CD4-positive, alpha-beta memory T cell (primary cell): ENCODE measurements at places on chromosomes 3 and 15. TPM values are rescaled to one million over a fixed set of nuclear protein-coding genes. Genes with fewer than 3 reads are reported as not detected.

The GPR27 gene
- total RNA-seq, result 0.38 TPM

The CFAP91 gene
- total RNA-seq, result not detected

DNA sequence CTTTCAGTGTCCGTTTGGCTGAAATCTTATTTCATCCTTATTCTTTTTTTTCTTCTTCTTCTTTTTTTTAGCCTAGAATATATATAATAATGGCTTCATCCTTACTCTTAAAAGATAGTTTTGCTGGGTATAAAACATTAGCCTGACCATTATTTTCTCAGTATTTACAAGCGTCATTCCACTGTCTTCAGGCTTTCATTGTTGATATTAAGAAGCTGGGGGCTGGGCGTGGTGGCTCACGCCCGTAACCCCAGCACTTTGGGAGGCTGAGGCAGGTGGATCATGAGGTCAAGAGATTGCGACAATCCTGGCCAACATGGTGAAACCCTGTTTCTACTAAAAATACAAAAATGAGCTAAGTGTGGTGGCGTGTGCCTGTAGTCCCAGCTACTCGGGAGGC, 10.6 kb downstream of the ZNF710 start:
- no peak overlapping the region for H3K4me3 ChIP-seq
- peaks cover 68% of the 10 kb centered on the region for H3K4me1 ChIP-seq
- no peak overlapping the region for H3K27ac ChIP-seq
- DNase-seq, result no peak
- no peaks in the 10 kb centered on the region for H3K27me3 ChIP-seq

DNA sequence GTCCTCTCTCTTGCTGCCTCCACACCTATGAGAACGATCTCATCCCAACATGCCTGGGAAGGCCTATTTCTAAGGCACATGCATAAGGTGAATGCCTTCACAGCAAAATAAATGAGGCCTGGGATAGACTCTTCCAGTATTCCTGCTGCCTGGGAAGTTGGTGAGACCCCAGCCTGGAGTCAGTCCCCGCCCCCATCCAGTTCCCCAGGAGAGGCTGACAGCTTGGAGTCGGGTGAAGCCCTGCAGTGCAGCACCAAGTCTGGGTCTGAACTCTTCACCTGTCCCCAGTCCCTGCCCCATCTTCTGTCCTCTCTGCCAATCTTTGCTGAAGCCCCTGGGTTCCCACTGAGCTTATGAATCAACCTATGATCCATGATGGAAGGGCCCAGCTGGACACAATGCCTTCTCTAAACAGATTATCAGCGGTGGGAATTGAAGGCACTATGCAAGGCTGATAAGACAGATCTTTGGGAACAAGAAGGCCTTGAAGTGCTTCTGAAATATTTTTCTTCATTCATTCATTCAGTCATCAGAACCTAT, 10.2 kb upstream of the APBA2 start:
- H3K4me1 ChIP-seq, result no peaks in the 10 kb centered on the region
- no peak overlapping the region for H3K27ac ChIP-seq
- no peak for DNase-seq
- no peaks in the 10 kb centered on the region for H3K36me3 ChIP-seq

- no peaks in the 10 kb centered on the region for H3K4me1 ChIP-seq
- DNase-seq, result no peak
- H3K4me3 ChIP-seq, result no peak overlapping the region
- no peaks in the 10 kb centered on the region for H3K27me3 ChIP-seq
- no peak overlapping the region for H3K27ac ChIP-seq
Measured at GRCh38 chr3:195080125-195080524, 190.8 kb downstream of the XXYLT1 start.

GRCh38 chr3:72345980-72346379, 502.3 kb downstream of the SHQ1 start:
- H3K27ac ChIP-seq, result no peak overlapping the region
- H3K27me3 ChIP-seq, result no peaks in the 10 kb centered on the region
- H3K4me1 ChIP-seq, result peaks cover 58% of the 10 kb centered on the region

DNA sequence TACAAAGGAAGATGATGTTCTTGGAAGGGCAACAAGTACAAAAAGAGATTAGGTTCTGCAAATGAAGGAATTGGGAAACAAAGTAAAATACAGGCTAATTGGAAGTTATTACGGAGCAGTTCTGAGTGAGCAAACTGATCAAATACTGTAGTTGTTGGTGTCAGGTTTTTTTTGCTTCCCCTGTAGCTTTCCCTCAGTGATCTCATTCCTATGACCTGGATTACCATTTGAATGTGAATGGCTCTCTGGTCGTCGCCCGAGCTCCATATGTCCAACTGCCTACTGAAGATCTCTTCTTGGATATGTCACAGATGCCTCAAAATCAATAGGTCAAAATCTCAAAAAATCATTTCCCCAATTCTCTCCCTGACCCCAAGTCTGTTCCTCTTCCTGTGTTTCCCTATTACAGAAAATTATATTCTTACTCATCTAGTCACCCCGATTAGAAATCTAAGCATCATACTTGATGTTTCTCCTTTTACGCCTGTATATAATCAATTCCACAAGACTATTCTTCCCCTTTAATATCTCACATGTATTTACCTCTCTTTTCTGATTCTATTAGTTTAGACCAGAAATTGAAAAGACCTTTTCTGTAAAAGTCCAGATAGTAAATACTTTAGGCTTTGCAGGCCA, 29.0 kb downstream of the GOLM2 start:
- H3K4me3 ChIP-seq, result no peak overlapping the region
- no peaks in the 10 kb centered on the region for H3K27me3 ChIP-seq
- H3K4me1 ChIP-seq, result no peaks in the 10 kb centered on the region
- DNase-seq, result no peak

DNA sequence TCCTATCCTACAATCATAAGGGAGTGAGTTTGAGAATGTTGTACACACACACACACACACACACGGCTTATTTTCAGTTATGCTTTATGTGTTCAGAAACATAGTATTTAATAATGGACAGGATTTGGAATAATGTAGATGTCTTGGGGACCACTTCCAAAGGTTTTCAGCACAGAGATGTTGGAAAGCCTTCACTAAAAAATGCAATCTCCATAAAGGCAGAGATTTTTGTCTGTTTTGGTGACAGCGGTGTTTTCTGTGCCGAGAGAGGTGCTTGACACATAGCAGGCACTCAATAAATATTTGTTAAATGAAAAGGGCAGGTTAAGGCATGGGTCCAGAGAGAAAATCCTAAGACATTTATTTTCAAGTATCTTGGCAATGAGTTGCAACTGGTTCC, 428.2 kb upstream of the RGMA start:
- DNase-seq, result no peak
- H3K4me1 ChIP-seq, result no peaks in the 10 kb centered on the region
- no peak overlapping the region for H3K27ac ChIP-seq
- H3K36me3 ChIP-seq, result no peaks in the 10 kb centered on the region
- no peak overlapping the region for H3K4me3 ChIP-seq
- H3K27me3 ChIP-seq, result no peaks in the 10 kb centered on the region

DNA sequence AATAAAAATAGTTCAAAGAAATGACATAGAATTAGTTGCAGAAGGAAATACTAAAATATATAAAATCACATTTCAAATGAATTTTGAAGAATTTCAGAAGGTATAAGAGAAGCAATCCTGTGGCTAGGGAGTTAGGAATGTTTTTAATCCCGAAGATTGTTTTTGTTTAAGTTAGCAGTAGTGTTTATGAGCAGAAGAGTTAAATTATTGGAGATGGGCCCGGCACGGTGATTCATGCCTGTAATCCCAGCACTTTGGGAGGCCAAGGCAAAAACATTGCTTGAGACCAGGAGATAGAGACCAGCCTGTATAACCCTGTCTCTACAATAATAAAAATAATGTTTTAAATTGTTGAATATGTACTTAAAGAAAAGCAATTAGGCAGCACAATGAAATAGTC, 432.5 kb downstream of the MFSD1 start:
- H3K27me3 ChIP-seq, result no peaks in the 10 kb centered on the region
- no peak overlapping the region for H3K4me3 ChIP-seq
- H3K4me1 ChIP-seq, result no peaks in the 10 kb centered on the region
- DNase-seq, result no peak

- no peaks in the 10 kb centered on the region for H3K36me3 ChIP-seq
- no peak overlapping the region for H3K27ac ChIP-seq
- no peak for DNase-seq
- H3K27me3 ChIP-seq, result no peaks in the 10 kb centered on the region
Measured at GRCh38 chr15:80967451-80967850, 22.2 kb downstream of the MESD start.
